ENCODE measurements at places on chromosomes 11 and 22.

DNA sequence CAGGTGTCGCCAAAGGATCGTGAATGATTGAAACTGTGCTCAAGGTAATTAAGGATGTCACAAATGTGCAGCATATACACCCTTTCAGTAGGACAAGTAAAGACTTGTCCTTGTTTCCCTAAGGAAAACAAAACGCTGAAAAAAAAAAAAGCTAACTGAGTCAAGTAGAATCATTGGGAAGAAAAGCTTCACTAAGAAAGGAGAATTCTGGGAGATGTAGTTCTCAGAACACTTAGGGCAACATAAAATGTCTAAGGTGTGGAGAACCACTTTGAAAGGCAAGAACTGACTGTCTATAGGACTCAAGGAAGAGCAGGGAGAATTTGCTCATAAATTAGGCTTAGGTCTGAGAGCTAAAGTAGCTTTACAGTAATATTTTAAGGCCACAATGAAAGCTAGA is 2.9 kb upstream of the OR5T1 start:
- no peak for DNase-seq

DNA sequence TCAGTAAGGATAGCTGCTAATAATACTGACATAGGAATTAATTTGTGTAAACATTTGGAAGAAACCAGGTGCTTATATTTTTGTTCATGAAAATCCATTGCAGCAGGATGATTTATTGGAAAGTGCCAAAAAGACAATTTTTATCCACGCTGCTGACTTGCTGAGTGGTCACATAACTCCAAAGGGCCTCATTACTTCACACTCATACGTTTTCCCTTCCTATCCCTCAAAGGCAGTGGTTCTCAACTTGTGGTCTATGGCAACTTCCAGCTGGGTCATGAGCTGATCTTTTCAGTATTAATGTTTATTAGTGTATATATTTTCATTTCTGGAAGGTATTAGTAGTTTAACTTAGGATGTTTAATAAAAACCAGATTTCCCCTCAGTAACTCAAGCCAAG is 178.1 kb downstream of the UVRAG start:
- DNase-seq = no peak

DNA sequence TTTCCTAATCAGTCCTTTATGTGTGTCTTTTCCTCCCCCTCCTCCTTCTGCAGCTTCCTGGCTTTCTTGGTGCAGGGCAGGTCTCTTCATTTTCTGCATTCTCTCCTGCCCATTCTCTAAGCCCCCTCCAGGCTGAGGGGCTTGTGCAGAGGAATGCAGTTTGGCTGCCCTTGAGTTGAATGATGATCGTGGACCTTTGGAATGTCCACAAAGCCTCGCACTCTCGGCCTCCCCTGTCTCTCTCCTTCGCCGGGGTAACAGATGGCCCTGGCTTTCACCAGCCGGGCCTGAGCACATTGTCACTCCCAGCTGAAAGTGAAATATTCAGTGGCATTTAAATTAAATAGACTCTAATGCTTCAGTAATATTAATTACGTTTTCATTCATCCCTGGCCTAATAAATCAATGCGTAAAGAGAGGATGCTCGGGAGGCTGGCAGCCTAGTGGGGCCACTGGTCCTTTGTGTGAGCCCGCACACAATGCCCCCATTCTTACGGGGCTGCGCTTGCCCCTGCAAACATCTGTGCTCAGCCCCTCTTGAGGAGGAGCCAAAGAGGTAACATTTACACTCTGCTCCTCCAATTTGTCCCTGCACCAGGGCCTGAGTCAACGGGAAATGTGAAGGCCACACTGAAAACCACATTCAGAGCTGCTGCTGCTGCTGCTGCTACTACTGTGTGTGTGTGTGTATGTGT is 64.9 kb upstream of the PAX6 start:
- no peak for DNase-seq

GRCh38 chr11:2653930-2654739 is 45.7 kb downstream of the KCNQ1OT1 start:
- no peak for DNase-seq

- DNase-seq = no peak
Measured at GRCh38 chr22:38228873-38229740, 27.3 kb downstream of the MAFF start.

GRCh38 chr11:10618490-10618889 is 50.0 kb upstream of the LYVE1 start:
- DNase-seq = no peak

GRCh38 chr11:10294290-10294953 is 403 bp upstream of the SBF2 start:
- no peak for DNase-seq

DNA sequence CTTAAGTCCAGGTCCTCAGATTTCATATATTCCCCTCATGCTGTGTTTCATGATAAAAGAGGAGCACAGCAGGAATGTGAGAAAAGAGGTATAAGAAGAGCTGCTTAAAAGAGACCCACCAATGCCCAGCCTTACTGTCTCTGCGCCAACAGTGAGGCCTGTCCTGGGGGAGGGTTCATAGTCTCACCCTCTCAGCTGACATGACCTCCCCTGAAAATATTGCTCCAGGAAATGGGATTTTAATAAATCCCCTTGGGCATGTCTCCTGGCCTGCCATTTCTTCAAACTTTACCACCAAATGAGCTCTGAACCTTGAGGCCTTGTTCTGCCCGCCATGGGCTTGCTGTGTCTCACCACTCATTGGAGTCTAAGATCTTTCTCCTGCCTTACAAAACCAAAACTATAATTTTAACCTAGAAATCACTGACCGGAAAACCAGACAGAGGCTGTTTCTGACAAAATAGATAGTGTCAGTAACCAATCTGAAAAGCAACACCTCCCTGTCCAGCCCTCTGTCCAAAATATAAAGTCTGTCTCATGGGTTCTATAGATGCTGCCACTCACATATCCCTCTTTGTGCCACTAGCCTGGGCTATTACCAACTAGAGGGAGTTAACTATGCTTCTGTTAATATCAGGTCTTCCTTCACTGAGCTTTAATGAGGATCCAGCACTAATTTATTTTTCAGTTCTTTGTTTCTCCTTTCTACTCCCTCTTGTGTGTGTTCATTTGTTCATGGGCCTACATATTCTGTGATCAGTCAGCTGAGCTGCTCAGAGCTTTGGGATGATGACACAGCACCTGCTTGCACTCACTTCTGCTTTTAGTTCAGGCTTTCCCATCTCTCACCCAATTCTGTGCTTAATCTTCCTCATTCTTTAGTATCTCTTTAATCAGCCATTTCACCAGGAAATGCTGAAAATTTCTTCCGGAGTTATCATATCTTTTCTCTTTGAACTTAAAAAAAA is at the start of gene OR2AG2:
OR2AG2 (minus strand) TSS at position 51 of the 968 bp plus-strand sequence. CDS start 3,019 bp downstream, outside the sequence.
- no peak for DNase-seq

DNA sequence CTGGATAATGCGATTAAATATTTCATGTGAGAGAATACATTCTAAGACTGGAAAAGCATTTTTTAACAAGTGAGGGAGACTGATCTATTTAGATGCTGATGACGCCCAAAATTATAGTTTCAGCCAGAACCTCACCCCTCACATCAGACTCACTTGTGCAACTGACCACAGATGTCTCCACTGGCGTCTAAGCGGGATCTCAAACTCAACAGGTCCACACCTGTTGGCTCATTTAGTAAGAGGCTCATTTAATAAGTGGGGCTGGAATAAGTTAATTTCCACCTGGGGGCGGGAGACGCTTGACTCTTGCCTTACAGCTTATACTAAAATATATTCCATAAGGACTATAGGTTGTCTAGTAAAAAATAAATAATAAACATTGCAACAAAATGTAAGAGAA is 47.5 kb downstream of the MORC2 start:
- no peak for DNase-seq

- DNase-seq = no peak
Measured at GRCh38 chr11:74142624-74143023, 28.2 kb downstream of the C2CD3 start.

DNA sequence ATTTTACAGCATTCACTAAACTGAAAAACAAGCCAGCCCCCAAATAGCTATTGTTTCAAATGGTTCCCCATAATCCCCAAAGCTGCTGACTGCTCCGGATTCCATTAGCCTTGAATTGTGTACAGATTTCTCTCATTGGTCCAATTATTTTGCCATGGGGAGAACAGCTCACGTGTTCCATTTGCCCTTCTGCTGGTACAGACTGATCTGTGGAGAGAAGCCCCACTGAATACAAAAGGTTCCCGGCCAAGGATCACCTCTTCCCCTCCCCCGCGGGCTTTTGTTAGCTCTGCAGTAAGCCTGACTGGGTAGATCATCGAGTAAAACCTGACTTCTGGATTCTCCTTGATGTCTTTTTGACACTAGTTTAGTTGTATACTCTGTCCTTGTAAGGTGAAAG is 9.1 kb upstream of the MAPK8IP1 start:
- no peak for DNase-seq

DNA sequence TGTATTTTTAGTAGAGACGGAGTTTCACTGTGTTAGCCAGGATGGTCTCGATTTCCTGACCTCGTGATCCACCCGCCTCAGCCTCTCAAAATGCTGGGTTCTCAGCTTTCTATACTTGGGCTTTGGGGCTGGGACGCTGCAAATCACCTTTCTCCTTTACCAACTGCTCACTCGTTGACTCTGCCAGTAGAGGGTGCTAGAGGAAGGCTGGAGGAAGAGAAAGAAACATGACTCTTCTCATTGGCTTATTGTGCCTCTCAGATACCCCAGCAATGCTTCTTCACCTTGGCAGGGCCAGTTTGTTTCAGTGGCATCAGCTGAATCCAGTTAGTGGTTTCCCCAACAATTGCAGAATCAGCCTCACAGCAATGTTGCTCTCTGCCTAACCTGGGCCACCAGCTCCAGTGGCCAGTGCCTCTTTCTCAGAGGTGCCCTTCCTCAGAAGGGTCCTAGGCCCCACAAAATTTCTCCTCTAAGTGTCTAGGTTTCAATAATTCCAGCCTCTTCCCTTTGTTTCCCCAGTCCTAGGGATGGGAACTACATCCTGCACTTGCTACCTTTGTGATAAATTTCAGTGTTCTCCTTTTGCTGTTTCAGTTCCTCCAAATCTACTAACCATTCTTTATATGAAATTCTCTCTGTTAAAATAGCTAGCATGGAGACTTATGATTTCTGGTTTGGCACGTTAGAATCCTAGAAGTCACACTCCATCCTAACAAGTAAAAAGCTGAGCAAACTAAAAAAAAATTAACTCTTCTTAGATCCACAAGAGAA is 71.5 kb upstream of the VSTM5 start:
- no peak for DNase-seq

Data from activated T-helper 9 cell treated with anti-CD3 and anti-CD28 coated beads, Interleukin-2, amount 50 U/mL, for 16 hours (primary cell).